Cardiac fibroblast (primary cell): ENCODE measurements at places on chromosomes 1 and 21.
A peak's percentile ranks its signal among the peaks of the same experiment; 100 is the strongest.

DNA sequence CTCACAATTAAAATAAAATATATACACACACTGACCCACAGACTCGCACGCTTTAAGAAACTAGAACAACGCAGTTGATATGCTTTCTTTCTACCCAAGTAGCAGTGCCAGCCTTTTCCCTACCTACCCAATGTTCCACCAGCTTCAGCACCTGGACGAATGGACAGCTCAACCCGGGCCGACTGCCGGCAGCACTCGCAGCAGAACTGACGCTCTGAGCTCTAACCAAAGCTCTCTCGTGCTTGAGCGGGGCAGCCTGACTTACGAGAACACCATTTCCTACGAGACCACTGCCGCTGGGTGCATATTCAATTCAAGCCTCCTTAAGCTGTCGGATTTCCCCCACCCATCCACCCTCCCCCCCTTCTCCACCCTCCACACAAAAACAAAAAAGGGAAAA, 127.4 kb upstream of the DPYD start:
- peak; percentile 92 for DNase-seq

DNA sequence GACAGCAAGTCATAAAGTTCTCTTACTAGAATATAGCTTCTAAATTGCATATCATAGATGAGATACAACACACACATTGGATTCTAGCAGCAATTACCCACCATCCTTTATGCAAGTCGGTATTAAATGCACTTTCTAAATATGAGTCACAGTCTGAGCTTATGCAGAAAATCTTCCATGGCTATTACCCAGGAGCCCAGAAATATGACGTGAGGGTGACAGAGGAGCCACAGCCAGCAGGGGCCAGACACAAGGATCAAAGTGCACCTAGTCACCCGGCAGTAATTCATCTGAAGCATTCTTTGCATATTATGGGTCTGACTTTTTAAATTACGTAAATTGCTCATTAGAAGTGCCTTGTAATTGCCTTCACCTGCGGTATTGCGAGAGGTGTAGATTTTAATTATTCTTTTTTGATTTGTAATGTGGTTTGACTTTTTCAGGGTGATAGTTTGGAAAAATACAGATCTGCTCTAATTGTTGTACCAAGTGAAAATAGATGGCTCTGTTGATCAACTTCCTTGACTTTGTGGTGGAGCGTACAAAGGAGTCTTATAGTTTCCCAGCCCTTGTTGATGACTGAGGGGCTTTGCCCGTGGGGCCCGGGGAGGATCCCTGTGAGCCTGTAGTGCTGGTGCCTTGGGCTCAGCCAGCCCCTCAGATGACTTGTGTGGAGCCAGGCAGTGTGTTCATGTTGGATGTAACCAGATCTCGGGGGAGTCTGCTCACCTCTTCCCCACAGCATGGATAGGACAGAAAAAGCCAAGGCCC, 470.0 kb upstream of the VAMP3 start:
- DNase-seq: peak; percentile 46

GRCh38 chr1:52691821-52692220, 6.3 kb downstream of the COA7 start:
- no peak for DNase-seq

- DNase-seq: peak; percentile 80
Observed at GRCh38 chr1:23751050-23751814, 8.0 kb downstream of the ELOA start.

GRCh38 chr1:113166473-113166872, 93.5 kb downstream of the LRIG2 start:
- no peak for DNase-seq

- DNase-seq: no peak
Observed at GRCh38 chr1:181704546-181704945, 221.2 kb downstream of the CACNA1E start.

DNA sequence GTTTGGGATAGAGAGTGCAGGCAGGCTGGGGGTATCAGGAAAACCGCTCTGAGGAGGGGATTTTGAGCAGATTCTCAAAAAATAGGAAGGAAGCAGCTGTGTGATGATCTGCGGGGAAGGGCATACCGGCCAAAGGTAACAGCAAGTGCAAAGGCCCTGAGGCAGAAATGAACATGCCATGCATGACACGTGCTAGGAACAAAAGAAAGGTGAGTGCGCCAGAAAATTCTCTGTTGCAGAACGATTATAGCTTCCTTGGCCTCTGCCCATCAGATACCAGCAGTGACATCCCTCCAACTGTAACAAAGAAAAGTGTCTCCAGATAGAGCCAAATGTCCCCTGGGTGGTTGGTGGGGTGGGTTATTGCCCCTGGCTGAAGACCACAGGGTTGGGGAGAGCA, 37.0 kb upstream of the FAM131C start:
- DNase-seq: no peak

GRCh38 chr21:44428281-44428960, 26.9 kb upstream of the LRRC3 start:
- peak; percentile 12 for DNase-seq

GRCh38 chr1:15261155-15262002, 14.4 kb downstream of the FHAD1 start:
- peak; percentile 22 for DNase-seq
